SW480 (cell line): ENCODE measurements at places on chromosomes 12 and 14.

- DNase-seq, result peak; percentile 85
These were observed 48.5 kb downstream of the PHLDA1 start for GRCh38 chr12:75982979-75983660.

DNA sequence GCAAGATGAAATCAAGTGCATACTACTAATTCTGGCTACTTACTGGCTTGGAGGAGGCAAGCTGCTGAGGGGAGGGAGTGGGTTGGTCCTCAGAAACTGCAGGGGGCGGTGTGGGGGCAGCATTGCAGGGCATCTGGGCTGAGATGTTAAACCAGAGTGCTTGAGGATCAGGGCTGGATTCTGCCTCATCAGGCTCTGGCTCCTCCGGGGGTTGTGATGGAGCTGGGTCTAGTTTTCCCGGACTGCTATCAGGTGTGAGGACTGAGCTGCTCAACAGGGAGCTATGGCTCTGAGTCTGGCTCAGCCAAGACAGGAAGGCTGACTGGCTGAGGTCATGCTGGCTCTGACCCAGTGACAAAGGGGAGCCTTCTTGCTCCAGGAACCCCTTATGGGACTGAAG, 28.6 kb downstream of the BAZ2A start:
- DNase-seq, result no peak

GRCh38 chr12:78563826-78564225, 300.7 kb upstream of the SYT1 start:
- DNase-seq, result no peak

DNA sequence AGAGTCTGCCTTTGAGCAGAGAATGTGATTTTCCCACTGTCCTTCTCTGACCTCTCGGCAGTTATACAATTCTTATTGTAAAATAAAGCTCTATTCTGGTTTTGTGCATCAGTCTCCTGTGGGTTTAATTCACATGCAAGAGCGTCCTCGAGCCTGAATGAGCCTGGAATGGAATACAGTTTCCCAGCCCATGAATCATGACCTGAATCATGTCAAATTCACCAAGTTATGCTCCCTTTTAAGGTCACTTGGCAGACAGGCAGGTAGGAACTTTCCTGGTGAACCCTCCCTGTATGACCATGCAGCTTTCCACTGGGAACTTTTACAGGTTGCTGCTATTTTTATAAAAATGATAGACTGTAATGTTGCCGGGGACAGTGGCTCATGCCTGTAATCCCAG, 41.7 kb downstream of the BICD1 start:
- no peak for DNase-seq

GRCh38 chr14:34593740-34594375, 36.1 kb downstream of the SNX6 start:
- no peak for DNase-seq
